ENCODE measurements at places on chromosomes 1 and 21. TPM values are rescaled to one million over a fixed set of nuclear protein-coding genes. Genes with fewer than 3 reads are reported as not detected.

The TRIM67 gene
- total RNA-seq = not detected

The OR2L2 gene
- not detected for total RNA-seq

The CCDC190 gene
- total RNA-seq = 0.14 TPM

The LMX1A gene
- not detected for total RNA-seq

The NKAIN1 gene
- not detected for total RNA-seq

The RNF207 gene
- 4.5 TPM for total RNA-seq

The OR10K2 gene
- total RNA-seq = not detected

The FCRL4 gene
- not detected for total RNA-seq

DNA sequence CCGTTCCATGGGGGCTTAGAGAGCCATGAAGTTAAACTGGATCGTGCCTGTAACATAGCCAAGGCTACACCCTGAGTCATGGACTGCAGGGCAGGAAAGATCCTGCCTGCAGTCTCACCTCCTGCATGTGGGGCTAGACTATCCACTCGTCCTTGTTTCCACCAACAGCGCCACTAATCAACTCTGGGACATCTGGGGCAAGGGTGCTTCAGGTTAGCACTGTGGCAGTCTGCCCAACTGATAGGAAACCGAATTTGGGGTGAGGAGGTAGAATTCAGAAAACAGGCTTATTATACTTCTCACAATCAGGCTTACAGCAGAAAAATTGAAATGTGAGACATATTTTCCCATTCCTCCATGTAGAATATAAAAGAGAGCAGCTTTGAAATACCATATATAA, 85.2 kb upstream of the ADAM30 start:
- H3K27ac ChIP-seq = no peak overlapping the region
- no peak for DNase-seq
- H3K27me3 ChIP-seq = no peaks in the 10 kb centered on the region
- H3K4me1 ChIP-seq = peaks cover 29% of the 10 kb centered on the region

GRCh38 chr1:182169203-182169602, 107.7 kb upstream of the ZNF648 start:
- DNase-seq = no peak
- H3K36me3 ChIP-seq = no peaks in the 10 kb centered on the region
- H3K27ac ChIP-seq = no peak overlapping the region
- no peak overlapping the region for H3K4me3 ChIP-seq
- peaks cover 2% of the 10 kb centered on the region for H3K27me3 ChIP-seq

- no peak for DNase-seq
- peaks cover 2% of the 10 kb centered on the region for H3K27me3 ChIP-seq
- no peak overlapping the region for H3K4me3 ChIP-seq
- no peak overlapping the region for H3K27ac ChIP-seq
Observed at GRCh38 chr1:51581238-51581637, 35.7 kb upstream of the OSBPL9 start.

DNA sequence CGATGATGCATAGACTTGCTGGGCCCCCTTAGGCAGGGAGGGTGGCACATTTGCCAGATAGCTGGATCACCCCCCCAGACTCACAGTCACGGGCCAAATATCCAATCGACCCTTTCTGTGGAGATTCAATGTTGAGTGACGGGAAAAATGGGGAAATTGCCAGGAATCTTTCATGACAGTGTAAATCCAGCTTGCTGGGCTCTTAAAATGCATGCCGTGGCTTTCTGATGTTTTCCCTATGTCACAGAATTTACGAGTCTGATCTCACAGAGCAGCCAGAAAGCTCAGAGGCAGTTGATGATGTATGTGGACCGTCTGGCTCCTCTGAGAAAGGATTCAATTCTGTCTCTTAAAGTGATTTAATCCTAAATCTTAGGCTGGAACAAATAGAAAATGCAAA, 150.1 kb upstream of the ZNF644 start:
- H3K4me3 ChIP-seq = no peak overlapping the region
- no peaks in the 10 kb centered on the region for H3K4me1 ChIP-seq
- no peak overlapping the region for H3K27ac ChIP-seq
- H3K36me3 ChIP-seq = no peaks in the 10 kb centered on the region
- DNase-seq = no peak

DNA sequence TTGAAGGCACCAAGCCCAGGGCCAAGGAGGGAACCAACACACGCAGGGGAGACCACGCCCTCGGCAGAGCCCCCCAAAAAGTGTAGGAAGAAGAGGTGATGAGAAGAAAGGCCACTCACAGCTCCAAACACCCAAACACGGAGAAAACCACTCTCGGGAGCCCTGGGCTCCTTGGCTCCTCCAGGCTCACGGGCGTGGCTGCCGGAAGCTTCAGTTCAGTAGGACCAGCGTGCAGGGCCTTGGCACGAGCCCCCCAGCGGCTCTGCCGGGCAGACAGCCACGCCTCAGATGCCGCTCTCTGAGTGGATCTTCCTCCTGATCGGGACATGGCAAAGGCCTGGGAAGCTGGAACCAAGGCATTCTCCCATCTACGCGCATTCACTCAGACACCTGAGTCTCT, 94.0 kb downstream of the NPHP4 start:
- no peak overlapping the region for H3K4me3 ChIP-seq
- no peaks in the 10 kb centered on the region for H3K27me3 ChIP-seq
- no peak for DNase-seq
- H3K36me3 ChIP-seq = peaks cover 10% of the 10 kb centered on the region
- H3K27ac ChIP-seq = no peak overlapping the region
